Naive thymus-derived CD4-positive, alpha-beta T cell (primary cell): ENCODE measurements at places on chromosomes 7 and 10. TPM values are rescaled to one million over a fixed set of nuclear protein-coding genes. Genes with fewer than 3 reads are reported as not detected.

The BLNK gene
- 0.17 TPM for polyA plus RNA-seq

The ZNF239 gene
- polyA plus RNA-seq = 2.0 TPM

The LOXL4 gene
- polyA plus RNA-seq = not detected

The TMEM120A gene
- 23.2 TPM for polyA plus RNA-seq

The DOCK4 gene
- 0.16 TPM for polyA plus RNA-seq

The NEURL1 gene
- 1.1 TPM for polyA plus RNA-seq

GRCh38 chr7:401495-401894 lies 111.5 kb downstream of the FOXL3 start:
- no peak for DNase-seq

DNA sequence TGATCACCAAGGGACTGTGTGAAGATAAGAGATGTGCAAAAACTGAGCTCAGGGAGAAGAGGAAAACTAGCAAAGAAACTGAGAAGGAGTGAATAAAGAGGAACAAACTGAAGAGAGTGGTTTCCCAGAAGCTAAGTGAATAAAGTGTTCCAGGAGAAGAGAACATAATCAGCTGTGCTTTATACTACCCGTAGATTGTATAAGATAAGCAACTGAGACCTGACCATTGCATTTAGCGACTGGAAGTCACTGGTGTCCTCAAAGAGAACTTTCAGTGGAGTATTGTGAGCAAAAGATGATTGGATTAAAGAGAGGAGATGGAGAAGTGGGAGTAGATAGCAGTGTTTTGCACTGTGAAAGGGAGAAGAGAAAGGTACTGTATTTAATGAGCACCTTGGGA lies 14.6 kb downstream of the PHTF2 start:
- no peak for DNase-seq

- no peak for DNase-seq
Measured at GRCh38 chr10:113572520-113573290, 19.9 kb downstream of the HABP2 start.

DNA sequence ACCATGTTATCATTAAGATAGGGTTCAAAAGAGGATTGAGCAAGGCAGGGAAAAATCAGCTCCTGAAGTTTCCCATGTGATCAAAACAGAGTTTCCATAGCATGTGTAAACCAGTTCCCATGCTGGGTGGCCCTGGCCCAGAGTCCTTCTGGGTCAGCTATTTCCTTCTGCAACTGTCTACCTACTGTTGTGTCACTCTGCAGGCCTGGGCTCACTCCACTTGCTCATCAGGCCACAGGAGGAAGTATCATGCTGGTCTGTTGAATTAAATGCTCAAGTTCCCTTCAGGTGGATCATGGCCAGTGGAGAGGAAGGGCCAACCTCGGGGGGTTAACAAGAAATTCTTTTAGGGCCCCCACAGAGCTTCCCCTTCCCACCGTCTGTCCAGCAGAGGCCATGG lies 104.7 kb downstream of the GFRA1 start:
- no peak for DNase-seq

GRCh38 chr7:140242057-140243031 lies 65.6 kb upstream of the KDM7A start:
- no peak for DNase-seq

DNA sequence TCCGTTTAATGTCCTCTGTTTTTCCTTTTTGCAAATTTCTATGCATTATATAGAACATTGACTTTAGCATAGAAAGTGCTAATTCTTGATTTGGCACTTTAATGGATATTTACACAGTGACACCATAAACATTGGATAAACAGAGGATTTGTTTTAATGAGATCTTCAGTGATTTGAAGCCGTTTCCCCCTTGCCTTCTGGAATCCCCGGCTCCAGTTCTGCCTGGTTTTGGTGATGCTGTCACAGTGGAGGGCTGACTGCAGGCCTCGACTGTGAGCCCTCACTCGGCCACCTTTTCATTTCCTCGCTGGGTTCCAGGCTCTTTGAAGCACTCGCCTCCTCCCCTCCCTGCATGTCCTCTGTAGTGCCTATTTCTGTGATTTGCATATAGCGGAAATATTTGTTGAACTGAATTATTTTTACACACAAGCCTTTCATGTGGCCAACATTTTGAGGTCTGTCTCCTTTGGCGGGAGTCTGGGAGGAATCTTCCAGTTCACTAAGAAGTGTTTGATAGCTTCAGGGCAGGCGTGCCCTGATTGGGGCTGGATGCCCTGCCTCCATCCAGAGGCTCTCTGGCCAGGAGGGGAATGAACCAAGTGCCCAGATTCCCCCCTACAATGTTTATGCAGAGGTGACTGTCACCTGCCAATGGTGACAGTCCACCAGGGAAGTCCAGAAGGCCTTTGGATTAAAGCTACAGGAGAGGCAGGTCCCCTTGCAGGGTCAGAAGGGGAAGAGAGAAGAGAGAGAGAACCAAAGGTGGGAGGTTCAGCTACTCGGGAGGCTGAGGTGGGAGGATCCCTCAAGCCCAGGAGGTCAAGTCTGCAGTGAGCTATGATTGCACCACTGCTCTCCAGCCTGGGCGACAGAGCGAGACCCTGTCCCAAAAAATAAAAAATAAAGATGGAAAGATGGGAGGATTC lies 67.5 kb downstream of the CUX1 start:
- no peak for DNase-seq

- DNase-seq = peak; percentile 11
Measured at GRCh38 chr7:130667593-130668257, 823 bp downstream of the COPG2 start.

DNA sequence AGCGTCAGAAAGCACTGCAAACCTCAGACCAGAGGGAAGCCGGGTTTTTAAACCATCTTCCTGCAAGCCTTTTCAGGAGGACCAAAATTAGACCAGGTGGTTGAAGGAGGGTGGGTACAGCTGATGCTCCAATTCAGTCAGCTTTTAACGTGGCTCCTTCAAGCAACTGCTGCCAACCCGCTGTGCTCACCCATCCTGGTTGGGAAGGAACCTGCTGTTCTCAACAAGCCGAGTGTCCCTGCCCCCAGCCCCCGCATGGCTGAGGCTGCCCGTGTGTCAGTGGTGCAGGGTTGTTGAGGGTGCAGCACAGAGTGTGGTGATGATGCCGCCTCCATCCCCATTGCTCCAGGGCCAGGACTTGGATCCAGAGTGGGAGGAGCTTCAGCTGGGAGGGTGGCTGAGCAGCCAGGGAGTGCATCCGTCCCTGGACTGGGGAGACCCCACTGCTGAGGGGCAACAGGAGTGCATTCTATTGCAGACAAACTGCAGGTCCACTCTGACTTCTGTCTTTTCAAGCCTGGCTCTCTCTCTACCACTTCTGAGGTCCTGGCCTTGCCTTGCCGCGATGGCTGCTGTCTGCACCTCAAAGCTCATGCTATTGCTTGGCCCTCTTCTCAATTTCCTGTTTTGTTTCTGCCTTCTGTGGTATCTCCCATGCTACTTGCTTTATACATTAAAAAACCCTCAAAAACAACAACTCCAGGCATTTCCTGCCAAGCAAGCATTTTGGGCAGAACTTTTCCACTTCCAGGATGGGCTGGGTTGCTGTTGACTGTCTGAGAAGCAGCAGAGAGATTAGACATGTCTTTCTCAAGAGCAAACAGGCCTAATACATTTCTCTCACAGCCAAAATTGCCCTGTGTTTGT lies 134.7 kb downstream of the DNAJB6 start:
- peak; percentile 81 for DNase-seq

DNA sequence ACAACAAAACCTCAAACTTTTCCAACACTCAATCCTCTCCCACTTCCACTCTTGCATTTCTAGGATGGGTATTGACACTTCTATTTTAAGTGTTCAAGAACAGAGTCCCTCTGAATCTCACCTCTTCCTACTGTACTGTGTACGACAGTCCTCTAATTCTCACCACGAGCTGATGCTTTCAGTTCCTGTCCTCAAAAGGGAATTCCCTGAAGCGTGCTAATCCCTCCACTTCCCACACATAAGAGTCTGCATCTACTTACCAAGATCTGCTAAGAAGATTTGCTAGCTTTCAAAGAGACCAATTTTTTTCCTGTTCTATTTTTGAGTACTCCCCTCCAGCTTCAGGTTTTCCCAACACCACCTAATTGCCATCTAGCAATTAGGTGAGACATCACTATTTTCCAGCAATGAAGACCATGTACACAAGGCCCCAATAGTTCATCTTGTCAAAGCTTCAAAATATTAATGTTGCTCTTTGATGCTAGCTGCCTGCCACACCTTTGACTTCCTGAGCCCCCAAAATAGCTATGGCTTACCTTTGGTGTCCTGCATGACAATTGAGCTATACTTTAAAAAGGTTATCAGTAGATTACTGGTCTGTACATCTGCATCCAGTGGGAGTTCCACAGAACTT lies 54.4 kb downstream of the ARMH3 start:
- DNase-seq = no peak

DNA sequence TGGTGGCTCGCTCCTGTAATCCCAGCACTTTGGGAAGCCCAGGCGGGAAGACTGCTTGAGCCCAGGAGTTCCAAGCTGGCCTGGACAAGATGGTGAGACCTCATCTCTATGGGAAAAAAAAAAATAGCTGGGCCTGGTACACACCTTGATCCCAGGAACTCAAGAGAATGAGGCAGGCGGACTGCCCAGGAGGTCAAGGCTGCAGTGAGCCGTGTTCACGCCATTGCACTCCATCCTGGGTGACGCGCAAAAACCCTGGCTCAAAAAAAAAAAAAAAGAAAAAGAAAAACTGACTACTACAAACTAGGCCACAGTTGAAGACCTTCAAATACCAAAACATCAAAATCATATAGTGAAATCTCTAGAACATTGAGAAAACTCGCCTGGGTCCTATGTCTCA lies 3.9 kb downstream of the BRAT1 start:
- no peak for DNase-seq
